ENCODE measurements at places on chromosomes 12 and 14.

DNA sequence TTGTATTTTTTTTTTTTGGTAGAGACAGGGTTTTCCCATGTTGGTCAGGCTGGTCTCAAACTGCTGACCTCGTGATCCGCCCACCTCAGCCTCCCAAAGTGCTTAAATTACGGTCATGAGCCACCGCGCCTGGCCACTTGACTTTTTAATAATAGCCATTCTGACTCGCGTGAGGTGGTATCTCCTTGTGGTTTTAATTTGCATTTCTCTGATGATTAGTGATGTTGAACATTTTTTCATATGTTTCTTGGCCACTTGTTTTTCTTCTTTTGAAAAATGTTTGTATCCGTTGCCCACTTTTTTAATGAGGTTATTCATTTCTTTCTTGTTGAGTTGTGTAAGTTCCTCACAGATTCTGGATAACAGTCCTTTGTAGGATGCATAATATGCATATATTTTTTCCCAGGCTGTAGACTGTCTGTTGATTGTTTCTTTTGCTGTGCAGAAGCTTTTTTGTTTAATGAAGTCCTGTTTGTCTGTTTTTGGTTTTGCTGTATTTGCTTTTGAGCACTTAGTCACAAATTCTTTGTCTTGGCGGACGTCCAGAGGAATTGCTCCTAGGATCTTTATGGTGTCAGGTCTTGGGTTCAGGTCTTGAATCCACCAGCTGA, 10.3 kb upstream of the PGAM5 start:
- no peak for DNase-seq

DNA sequence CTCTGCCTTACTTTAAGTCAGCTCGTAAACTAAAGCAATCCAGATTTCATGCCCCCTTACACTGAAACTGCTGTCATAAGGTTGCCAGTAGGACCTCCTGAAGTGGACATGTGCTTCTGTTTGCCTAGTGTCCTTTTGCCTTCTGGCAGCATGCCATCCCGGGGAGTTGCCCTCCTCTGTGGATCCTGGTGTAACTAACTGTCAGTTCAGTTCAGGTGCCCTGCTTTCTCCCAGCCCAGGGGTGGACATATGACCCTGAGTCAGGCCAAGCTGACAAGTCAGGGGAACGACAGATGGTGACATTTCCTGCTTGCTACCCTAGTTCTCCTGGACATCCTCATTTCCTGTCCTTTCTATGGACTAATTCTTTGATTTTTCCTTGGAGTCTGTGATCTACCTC, 25.6 kb downstream of the AKAP6 start:
- no peak for DNase-seq

DNA sequence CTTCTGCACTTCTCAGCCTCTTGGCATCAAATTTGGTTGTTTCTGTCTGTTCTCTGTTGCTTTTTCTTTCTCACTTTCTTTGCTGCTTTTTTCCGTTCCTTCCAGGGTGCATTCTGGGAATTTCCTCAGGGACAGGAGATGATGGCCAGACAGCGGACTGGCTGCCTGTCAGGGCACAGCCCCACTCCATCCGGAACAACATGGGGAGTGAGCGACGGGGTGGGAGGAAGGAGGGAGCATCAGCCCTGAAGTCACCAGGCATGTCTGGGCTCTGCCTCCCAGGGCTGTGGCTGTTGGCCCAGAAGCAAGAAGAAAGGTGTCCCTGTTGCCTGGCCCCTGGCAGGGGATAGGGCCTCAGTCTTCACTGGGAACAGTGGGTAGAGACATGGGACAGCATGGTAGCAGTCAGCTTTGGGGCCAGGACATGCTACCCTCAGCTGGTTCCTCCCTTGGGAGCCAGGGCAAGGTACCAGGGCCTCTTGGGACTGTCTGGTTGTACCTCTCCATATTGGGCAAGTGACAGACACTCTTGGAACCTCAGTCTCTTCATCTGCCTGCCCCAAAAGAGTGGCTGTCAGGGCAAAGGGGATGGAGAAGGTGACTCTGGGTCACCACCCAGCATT, 8.6 kb downstream of the PGF start:
- no peak for DNase-seq

DNA sequence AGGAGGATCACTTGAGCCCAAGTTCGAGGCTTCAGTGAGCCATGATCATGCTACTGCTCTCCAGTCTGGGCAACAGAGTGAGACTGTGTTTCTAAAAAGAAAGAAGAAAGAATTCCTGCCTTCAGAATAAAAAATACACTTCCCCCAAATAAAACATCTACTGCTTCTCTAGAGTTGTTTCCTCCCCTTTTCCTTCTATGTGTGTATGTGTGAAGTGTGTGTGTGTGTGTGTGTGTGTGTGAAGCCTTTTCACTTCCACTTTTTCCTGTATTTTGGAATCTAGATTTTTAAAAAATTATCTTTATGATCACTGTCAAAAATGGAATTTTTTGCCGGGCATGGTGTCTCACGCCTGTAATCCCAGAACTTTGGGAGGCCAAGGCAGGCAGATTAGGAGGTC, 12.6 kb upstream of the SNX6 start:
- no peak for DNase-seq

Data from renal cortex interstitium (tissue), 15 donors.